Urinary bladder (tissue), 4 donors: ENCODE measurements at places on chromosomes 3 and 15.
A peak's percentile ranks its signal among the peaks of the same experiment; 100 is the strongest.

- DNase-seq = no peak
These were observed 411.1 kb upstream of the RGMA start for GRCh38 chr15:93500155-93500554.

GRCh38 chr3:60094392-60094947, 1044.6 kb upstream of the CFAP20DC start:
- no peak for DNase-seq

DNA sequence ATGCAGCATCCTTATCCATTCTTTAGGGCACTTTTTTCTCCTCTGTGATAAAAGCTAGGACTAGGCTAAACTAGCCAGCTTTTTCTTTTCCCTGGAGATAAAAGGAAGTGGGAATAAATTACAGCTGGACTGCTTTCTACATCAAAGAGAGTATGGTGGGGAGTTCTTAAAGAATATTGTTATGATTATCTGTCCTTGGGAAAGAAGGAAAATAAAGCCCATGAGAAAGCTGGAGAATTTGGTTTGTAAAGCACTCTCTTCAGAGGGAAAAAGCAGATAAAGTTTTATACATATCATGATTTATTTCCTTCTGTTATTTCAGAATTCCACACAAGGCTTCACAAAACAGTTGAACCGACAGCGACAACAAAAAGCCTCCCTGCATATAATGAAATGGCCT, 923.0 kb downstream of the DIPK2A start:
- DNase-seq = peak; percentile 17

DNA sequence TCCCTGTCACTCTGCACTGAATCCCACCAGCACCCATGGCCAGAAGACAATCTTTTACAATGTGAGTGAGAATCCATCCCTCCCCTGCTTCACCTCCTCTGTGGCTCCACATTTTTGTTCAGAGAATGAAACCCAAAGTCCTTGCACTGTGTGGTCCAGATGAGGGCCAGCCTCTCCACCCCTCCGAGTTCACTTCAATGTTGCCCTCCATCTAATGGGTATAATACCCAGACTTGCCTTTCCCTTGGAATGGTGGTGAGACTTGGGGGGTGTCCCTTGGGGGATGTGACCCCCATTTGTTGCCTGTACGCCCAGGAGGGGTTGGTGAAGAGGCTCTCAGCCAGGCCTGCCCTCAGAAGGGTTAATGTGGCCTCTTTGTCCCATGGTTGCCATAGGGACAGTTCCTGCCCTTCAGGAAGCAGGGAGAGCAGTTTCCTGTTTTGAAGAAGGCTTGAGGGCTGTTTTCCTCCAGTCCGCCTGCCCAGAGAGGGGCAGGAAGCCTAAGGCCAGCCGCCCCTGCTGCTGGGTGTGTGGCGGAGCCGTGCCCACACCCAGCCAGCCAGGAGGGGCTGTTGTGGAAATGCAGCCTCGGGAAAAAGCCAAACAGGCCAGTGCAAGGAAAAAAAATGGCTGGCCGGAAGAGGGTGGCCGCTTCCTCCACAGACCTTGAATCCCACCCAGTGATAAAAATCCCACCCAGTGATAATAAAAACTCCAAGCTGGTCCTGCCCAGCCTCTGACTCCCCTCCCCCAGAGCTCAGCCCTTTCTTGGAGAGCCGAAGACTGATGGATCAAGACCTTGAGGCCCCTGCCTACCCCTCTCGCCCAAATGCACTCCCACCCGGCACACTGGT, 14.6 kb upstream of the FGD5 start:
- DNase-seq = no peak

GRCh38 chr3:174986685-174987084, 127.6 kb downstream of the NAALADL2 start:
- no peak for DNase-seq

DNA sequence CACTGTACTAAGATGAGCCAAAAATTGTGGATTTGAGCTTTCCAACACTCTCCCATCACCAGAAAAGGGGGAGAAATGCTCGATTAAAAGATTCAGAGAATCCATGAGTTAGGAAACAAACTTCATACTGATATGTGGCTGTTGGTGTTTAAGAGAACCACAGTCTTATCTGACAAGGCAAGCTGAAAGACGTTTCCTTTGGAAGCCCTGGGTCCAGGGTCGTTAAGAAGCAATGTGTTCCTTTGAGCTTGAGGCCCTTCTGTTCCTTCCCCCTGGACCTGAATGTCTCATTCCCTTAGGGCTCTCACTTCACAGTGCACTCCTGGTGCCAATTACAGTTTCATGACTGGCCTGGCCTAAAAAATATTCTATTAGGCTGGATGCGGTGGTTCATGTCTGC, 524.8 kb upstream of the PPP2R3A start:
- DNase-seq = no peak

DNA sequence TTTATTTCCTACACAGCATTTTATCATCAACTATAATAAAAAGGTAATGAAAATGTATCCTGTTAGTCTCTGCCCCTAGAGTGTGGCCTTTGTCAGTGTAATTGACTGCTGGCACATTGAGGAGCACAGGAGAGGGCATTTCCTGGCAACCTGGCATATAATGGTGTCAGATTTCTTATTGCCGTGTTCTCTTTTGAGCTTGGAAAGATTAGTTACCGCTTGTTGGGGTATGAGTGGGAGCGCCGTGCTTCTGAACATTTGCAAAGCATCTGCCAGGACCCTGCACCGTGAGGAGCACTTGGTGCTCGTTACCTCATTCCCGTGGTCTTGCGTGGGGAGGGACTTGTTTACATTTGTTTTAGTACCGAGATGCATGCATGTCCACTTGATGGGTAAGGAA, 124.4 kb downstream of the PTPRG start:
- DNase-seq = no peak

GRCh38 chr3:89923921-89924610, 816.6 kb downstream of the EPHA3 start:
- DNase-seq = no peak

DNA sequence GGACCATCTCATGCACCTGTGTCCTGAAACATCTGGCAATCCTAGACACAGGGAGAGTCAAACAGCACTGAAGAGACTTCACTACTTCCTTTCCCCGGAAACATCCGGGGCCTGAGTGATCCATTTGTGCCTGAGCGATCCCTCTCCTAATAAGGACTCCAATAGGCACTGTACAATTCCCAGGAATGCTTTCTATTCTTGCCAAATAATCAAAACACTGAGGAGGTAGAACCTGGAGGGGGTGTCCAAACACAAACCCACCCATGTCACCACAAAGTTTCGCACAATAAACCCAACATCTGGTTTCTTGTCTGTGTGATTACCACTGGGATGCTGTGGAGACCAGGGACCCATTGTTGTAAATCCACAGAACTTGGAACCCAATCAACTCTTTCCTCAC, 205.0 kb downstream of the OPA1 start:
- DNase-seq = no peak

GRCh38 chr3:7238565-7239295, 377.8 kb downstream of the GRM7 start:
- DNase-seq = no peak

GRCh38 chr3:167743799-167744198, 8.3 kb downstream of the SERPINI1 start:
- DNase-seq = no peak

- DNase-seq = no peak
These were observed 6.8 kb upstream of the ANKRD28 start for GRCh38 chr3:15804553-15805095.

DNA sequence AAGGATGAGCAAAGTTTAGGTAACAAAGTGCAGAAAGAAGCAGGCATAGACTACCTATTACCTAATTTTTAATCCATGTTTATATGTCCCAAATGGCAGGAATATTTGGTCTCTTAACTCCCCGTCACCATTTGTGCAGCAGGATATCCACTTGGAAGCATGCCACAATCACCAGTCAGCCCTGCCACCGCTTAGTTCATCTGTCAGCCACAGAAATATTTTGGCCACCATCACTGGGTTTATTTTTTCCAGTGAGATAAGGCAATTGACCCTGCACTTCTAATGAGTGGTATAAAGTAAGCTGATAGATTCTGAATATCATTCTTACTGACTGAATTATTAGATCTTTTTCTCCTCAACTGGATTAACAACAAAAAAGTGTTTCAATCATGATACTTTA, 152.9 kb upstream of the SOX2 start:
- no peak for DNase-seq

DNA sequence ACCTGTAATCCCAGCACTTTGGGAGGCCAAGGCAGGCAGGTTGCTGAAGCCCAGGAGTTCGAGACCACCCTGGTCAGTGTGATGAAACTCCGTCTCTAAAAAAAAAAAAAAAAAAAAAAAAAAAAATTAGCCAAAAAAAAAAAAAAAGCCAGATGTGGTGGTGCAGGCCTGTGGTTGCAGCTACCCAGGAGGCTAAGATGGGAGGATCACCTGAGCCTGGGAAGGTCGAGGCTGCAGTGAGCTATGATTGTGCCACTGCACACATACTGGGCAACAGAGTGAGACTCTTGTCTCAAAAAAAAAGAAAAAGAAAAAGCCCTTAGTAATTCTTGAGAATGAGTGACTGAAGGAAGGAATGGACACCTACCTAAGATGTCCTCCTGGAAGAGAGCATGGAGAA, 105.1 kb downstream of the VGLL4 start:
- DNase-seq = no peak

DNA sequence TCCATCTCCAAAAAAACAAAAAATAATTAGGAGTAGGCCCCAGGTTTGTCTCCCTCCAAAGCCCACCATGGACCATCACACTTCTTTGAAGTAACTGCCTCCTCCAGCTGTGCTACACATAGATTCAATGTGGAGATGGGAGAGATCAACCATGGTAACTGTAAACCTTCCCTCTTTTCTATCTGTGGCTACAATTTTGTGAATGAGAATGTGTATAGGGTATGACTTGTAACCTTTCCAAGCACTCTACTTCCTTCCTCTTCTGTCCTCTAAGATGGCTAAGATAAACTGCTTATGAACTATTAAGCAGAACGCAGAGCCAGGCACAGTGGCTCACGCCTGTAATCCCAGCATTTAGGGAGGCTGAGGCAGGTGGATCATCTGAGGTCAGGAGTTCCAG, 55.5 kb upstream of the ATP11B start:
- no peak for DNase-seq

GRCh38 chr15:33200903-33201302, 6.4 kb upstream of the FMN1 start:
- DNase-seq = no peak

- DNase-seq = no peak
These were observed 10.9 kb upstream of the OXTR start for GRCh38 chr3:8780279-8780678.

GRCh38 chr15:57923306-57923705, 142.2 kb downstream of the ALDH1A2 start:
- DNase-seq = peak; percentile 47

DNA sequence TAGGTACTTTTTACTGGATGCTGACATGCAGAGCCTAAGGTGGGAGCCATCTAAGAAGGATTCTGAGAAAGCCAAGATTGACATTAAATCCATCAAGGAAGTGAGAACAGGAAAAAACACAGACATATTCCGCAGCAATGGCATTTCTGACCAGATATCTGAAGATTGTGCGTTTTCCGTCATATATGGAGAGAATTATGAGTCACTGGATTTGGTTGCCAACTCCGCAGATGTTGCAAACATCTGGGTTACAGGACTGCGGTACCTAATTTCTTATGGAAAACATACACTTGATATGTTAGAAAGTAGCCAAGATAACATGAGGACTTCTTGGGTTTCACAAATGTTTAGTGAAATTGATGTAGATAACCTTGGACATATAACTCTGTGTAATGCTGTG, 125.1 kb downstream of the PLCL2 start:
- no peak for DNase-seq

GRCh38 chr3:100556673-100557310, 52.6 kb upstream of the ADGRG7 start:
- no peak for DNase-seq

GRCh38 chr15:80536231-80536630, 132.0 kb downstream of the ARNT2 start:
- no peak for DNase-seq

GRCh38 chr3:122132949-122133540, 50.4 kb upstream of the CASR start:
- no peak for DNase-seq

DNA sequence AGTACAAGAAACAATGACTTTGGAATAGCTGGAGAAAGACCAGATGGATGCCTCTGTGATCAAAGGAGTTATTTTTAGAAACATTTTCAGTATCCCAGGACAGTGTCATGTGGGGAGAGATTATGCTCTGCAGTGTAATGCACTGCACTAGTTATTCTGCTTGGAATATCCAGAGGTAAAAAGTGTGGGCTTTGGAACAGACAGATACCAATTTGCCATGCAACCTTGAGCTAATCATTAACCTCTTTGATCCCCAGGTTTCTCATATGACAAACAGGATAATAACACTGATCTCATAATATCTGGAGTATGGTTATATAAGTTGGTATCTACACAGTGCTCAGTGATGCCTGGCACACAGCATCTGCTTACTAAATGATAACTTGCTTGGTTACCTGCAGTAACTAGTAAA, 12.2 kb upstream of the SLC7A14 start:
- no peak for DNase-seq

GRCh38 chr3:28317438-28318022, 31.0 kb upstream of the ZCWPW2 start:
- DNase-seq = no peak

- no peak for DNase-seq
These were observed 75.9 kb upstream of the RPL35A start for GRCh38 chr3:197874064-197874463.

DNA sequence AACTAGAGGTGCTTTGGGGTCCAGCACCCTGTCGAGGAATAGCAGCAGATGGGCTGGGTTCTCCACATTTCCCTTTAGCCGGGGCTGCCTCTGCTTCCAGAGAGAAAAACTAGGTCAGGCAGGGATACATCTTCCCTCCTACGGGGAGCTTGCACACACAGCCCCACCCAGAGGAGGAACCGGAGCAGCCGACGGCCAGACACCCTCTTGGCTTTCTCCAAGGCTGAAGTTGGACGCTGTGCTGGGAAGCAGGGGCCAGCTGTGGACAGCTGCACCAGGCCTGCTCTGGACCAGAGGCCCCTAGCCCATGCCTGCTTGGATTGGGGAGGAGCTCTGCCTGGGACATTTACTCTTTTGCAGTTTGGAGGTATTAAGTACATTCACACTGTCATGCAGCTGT, 44.7 kb upstream of the NR2C2 start:
- DNase-seq = peak; percentile 14

GRCh38 chr3:73571238-73571794, 53.4 kb downstream of the PDZRN3 start:
- no peak for DNase-seq

DNA sequence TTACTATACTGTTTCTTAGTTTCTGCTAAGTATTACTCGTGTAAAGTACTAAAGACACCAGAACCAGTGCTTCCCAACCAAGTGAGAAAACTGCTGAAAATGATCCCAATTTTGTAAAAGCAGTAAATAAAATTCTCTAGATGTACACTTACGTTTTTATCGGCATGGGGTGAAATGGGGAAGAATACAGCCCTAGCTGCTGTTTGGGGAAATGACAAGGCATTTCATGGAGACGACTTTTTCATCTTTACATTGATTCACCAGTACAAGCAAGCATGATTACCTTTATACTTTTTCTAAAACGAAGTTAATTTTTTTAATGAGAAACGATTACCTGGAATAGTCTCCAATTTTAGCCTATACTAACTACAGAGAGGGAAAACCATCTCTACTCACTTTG, 1.4 kb downstream of the PSMD6 start:
- DNase-seq = no peak
